ENCODE measurements at places on chromosomes 12 and 14.
A peak's percentile ranks its signal among the peaks of the same experiment; 100 is the strongest.

- DNase-seq = peak; percentile 75
Measured at GRCh38 chr12:52217223-52217622, 15.8 kb upstream of the KRT7 start.

GRCh38 chr12:2640709-2641108 lies 154.1 kb upstream of the FKBP4 start:
- DNase-seq = peak; percentile 94

- peak; percentile 91 for DNase-seq
Measured at GRCh38 chr12:113271853-113272561, 50.7 kb downstream of the TPCN1 start.

- no peak for DNase-seq
Measured at GRCh38 chr12:87967871-87968270, 61.3 kb downstream of the C12orf50 start.

- DNase-seq = no peak
Measured at GRCh38 chr12:51342416-51342815, 4.1 kb downstream of the CELA1 start.

DNA sequence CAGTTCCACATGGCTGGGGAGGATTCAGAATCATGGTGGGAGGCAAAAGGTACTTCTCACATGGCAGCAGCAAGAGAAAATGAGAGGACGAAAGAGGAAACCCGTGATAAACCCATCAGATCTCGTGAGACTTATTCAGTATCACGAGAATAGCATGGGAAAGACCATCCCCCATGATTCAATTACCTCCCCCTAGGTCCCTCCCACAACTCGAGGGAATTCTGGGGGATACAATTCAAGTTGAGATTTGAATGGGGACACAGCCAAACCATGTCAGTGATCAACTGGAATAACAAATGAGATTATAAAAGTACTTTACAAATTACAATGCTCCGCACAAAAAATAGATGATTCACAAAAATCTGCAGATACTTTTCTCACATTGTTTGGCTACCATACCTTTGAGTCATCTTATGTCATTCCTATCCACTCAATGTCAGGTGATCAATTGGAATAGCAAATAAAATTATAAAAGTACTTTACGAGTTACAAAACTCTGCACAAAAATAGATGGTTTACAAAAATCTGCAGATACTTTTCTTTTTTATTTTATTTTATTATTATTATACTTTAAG lies 338.9 kb downstream of the C12orf50 start:
- DNase-seq = no peak

DNA sequence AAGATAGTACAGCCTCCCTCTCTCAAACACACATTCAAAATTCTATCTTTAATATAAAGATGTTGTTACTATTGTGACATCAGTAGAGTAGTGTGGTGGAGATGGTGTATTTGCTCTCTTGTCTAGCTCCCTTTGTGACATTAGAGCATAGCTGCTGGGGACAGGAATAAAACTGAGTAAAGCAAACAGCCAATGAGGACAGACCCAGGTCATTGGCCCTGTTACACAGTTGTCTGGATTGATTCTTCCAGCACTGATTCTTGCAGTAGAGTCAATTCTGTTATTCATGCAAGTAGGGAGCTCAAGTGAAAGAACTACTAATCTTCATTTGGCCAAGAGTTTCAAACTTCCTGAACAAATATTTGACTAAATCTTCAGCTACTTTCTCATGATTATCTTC lies 72.4 kb downstream of the SCN8A start:
- no peak for DNase-seq

- DNase-seq = no peak
Measured at GRCh38 chr12:40012711-40013110, 93.2 kb downstream of the SLC2A13 start.

DNA sequence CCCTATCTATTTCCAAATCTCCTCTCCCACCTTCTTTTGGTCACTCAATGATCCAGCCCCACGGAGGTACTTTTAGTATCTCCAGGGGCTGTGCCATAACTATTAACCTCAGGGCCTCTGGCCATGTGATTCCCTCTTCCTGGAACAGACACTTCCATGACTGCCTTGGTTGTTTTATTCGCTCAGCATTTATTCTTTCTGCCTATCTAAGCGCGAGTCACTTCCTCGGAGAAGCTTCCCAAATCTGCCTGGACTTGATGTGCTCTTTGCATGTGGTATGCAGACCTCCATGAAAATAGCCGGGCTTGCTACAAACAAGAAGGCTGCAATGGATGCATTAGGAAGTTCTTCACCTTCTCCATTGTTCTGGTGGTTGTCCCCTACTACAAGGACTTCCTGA lies 939.0 kb upstream of the TMEM132C start:
- DNase-seq = no peak

DNA sequence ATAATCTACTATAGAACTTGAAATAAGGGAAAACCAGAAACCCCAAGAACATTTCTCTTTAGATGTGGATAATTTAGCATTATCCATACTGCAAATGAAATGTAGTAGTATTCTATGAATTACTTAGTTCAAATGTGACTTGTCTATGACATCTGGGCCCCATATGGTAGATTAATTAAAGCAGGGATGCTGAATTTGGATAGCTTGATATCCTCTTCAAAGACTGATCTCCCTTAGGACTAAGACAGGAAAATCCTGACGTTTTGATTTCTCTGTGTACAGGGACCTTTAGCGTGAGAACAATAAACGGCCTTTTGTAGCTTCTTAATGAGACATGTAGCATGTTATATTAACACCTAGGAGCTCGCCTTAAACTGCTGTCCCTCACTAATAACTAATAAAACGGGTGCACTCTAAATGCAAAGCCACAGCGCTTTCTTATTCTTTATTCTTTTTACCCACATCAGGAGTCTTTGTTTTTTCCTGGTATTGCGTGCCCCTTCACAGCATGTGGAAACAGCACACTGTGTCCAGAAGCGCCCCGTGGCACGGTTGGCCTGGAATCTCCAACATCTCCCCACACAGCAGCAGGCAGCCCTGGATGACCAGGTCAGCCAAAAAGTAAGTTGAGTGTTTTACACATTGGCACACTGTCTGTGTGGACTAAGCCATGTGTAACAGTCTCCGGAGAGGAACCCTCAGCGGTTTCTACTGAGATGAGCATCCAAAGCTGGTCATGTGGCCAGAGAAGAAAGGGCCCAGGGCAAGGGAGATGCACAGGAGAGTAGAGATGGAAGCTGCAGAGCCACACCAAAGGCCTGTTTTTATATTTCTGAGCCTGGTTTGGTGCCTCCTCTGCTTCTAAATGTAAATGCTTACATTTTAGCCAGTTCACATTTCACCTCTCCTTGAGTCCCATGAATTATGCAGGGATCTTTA lies 93.1 kb downstream of the SRGAP1 start:
- DNase-seq = no peak

GRCh38 chr14:64612021-64612380 lies 62.2 kb downstream of the PPP1R36 start:
- no peak for DNase-seq

GRCh38 chr12:46468160-46468559 lies 95.6 kb upstream of the SLC38A2 start:
- DNase-seq = no peak

- no peak for DNase-seq
Measured at GRCh38 chr12:108235197-108235984, 103.7 kb downstream of the CMKLR1 start.

DNA sequence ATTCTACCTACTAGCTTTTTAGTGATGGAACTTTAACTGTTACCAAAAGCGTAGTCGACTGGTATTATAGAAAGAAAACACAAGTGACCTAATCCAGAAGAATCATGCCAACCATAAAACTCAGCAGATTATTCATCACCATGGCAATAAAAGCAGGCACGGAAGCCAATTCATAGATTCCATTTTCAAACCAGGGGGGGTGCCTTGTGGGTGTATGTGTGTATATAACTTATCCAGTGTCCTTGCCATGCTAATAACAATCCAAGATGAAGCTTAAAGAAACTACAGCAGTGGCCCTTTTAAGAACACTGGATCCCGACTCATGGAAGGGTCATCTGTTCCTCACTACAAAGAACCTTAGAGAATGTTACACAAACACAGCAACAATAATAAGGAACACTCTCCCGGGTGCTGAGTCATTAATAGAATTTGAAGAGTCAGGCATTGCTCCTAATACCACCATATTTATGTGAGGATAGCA lies 61.0 kb downstream of the EPS8 start:
- DNase-seq = peak; percentile 25
